ENCODE measurements at places on chromosomes 12 and 14.

DNA sequence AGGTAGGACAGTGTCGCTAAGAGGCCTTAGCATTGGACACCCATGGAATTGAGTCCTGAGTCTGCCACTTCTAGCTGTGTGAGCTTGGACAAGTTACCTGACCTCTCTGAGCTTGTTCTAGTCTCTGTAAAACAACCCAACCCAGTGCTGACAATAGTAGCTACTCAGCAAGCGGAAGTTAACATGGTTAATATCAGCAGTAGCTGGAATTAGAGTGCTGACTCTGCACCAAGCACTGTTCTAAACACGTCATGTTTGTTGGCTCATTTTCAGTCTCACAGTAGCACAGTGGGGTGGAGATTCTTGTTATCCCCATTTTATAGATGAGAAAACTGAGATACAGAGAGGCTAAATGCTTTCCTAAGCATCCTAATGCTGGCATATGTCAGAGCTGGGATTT lies 47.5 kb upstream of the RIN3 start:
- DNase-seq = no peak

GRCh38 chr14:75372260-75372659 lies 55.6 kb upstream of the JDP2 start:
- no peak for DNase-seq

- DNase-seq = no peak
Measured at GRCh38 chr12:75121036-75121705, 88.5 kb downstream of the KCNC2 start.

GRCh38 chr12:122155705-122156104 lies 18.3 kb downstream of the IL31 start:
- no peak for DNase-seq

GRCh38 chr12:92300777-92301176 lies 155.1 kb upstream of the BTG1 start:
- no peak for DNase-seq

GRCh38 chr14:32022938-32023466 lies 54.1 kb upstream of the ARHGAP5 start:
- DNase-seq = no peak
